Type B pancreatic cell (in vitro differentiated cells): ENCODE measurements at places on chromosomes 7 and 10. TPM values are rescaled to one million over a fixed set of nuclear protein-coding genes. Genes with fewer than 3 reads are reported as not detected.

GRCh38 chr10:14185316-14186045 lies 145.2 kb downstream of the FRMD4A start:
- no peaks in the 10 kb centered on the region for H3K36me3 ChIP-seq
- peaks cover 27% of the 10 kb centered on the region for H3K27me3 ChIP-seq
- H3K4me3 ChIP-seq, result no peak overlapping the region
- DNase-seq, result no peak

The ZNF398 gene
- 19.5 and 25.2 TPM in 2 replicates for total RNA-seq

DNA sequence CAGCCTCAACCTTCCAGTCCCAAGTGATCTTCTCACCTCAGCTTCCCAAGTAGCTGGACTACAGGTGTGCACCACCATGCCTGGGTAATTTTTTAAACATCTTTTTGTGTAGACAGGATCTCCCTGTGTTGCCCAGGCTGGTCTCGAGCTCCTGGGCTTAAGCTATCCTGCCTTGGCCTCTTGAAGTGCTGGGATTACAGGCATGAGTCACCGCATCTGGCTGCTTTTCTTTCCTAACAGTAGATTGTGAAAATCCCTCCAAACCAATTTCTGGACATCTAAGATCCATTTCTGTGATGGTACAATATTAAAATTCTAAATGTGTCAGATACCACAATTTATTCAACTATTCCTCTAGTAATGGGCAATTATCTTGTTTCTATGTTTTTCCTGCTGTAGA lies 38.7 kb downstream of the RAB18 start:
- no peaks in the 10 kb centered on the region for H3K27me3 ChIP-seq
- no peak overlapping the region for H3K27ac ChIP-seq
- DNase-seq, result no peak
- no peaks in the 10 kb centered on the region for H3K4me1 ChIP-seq

- no peak overlapping the region for H3K4me3 ChIP-seq
- peaks cover 12% of the 10 kb centered on the region for H3K36me3 ChIP-seq
- H3K27ac ChIP-seq, result peak overlapping the region; percentile 24
These were observed 97.3 kb downstream of the GRB10 start for GRCh38 chr7:50685135-50686065.

DNA sequence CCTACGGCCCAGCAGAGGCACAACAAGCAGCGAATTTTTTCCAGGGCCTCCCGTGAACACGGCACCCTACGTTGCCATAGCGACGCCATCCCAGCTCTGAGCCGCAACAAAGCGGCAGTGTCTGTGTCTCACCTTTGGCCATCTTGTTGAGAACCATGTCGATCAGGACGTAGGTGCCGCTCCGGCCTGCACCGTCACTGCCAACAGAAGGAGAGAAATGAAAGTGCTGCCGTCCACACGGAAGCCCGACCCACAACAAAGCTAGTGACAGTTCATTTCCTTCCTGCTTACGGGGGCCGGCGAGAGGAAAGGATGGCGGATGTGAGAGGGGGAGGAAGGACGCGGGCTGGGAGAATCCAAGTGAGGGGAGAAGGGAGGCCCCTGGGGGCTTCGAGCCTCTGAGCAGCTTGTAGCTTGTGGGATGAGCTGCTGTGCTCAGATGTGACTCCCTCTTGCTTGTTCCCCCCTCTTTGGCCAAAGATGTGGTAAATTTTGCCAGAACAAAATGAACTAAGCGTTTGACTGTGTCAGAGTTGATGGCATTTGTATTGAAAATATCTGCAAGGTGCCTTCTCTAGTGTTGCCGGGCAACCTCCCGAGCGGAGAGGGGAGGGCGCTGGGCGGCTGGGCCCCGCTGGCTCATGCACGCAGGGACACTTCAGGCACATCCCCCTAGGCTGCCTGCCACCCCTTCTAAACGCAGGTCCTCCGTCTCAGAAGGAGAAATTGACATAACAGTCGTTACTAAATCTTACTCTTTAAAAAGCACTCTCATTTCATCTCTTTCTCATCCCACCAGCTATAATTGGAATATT lies 232.2 kb downstream of the DNAJB6 start:
- peak overlapping the region; percentile 84 for H3K27ac ChIP-seq
- DNase-seq, result no peak
- peaks cover 25% of the 10 kb centered on the region for H3K4me1 ChIP-seq

The RAMP3 gene
- 0.48 and 0.70 TPM in 2 replicates for total RNA-seq

GRCh38 chr10:111076191-111076681 lies 593 bp upstream of the ADRA2A start:
- peaks cover 17% of the 10 kb centered on the region for H3K4me1 ChIP-seq
- DNase-seq, result peak; percentile 89
- peaks cover 77% of the 10 kb centered on the region for H3K27me3 ChIP-seq
- peak overlapping the region; percentile 84 for H3K4me3 ChIP-seq
- H3K27ac ChIP-seq, result no peak overlapping the region

DNA sequence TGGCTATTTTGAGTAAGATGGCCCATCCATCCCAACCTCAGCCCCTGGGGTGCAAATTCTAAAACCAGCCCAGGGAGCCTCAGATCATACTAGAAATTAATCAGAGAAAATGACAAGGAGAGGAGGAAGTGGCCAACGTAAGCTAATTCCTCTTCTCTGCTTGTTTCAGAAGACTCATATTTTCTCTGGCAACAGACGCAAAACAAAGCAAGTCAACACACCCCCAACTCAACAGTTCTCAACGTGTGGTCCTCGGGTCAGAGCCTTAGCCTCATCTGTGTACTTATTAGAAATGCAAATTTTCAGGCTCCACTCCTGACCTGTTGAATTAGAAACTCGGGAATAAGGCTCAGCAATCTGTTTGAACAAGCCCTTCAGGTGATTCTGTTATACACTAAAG lies 413.9 kb upstream of the AUTS2 start:
- H3K27me3 ChIP-seq, result no peaks in the 10 kb centered on the region
- no peaks in the 10 kb centered on the region for H3K4me1 ChIP-seq
- H3K36me3 ChIP-seq, result peaks cover 3% of the 10 kb centered on the region
- DNase-seq, result no peak
- no peak overlapping the region for H3K4me3 ChIP-seq
- H3K27ac ChIP-seq, result no peak overlapping the region

- no peak overlapping the region for H3K27ac ChIP-seq
- H3K27me3 ChIP-seq, result no peaks in the 10 kb centered on the region
- H3K36me3 ChIP-seq, result peaks cover 3% of the 10 kb centered on the region
- H3K4me1 ChIP-seq, result no peaks in the 10 kb centered on the region
- no peak for DNase-seq
These were observed 192.2 kb upstream of the LRGUK start for GRCh38 chr7:133934977-133935330.

The GIMAP2 gene
- total RNA-seq, result not detected in 2 replicates

DNA sequence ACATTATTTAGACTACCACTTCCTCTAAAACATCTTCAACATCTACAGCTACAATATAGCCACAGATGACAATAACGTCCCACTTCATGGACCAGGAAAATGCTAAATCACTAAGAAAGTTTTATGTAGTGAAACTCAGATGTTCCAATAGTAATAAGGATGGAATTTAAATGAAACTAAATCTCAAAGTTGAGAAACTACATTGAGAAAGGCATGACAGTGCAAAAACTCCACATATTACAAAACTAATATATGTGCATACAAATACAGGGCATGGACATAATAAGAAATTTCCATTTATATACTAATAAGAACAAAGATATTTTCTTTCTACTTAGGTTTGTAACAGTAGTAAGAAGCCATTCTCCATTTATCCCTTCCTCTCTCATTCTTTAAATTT lies 31.1 kb downstream of the POT1 start:
- H3K27ac ChIP-seq, result no peak overlapping the region
- no peaks in the 10 kb centered on the region for H3K4me1 ChIP-seq
- DNase-seq, result no peak
- H3K27me3 ChIP-seq, result no peaks in the 10 kb centered on the region
- peaks cover 15% of the 10 kb centered on the region for H3K36me3 ChIP-seq

- no peak overlapping the region for H3K4me3 ChIP-seq
- H3K27me3 ChIP-seq, result peaks cover 17% of the 10 kb centered on the region
- no peak for DNase-seq
These were observed 33.3 kb downstream of the OTUD1 start for GRCh38 chr10:23472181-23472580.

The CTBP2 gene
- 101 and 113 TPM in 2 replicates for total RNA-seq

- DNase-seq, result no peak
- H3K27me3 ChIP-seq, result no peaks in the 10 kb centered on the region
- H3K36me3 ChIP-seq, result no peaks in the 10 kb centered on the region
- H3K4me3 ChIP-seq, result no peak overlapping the region
- peaks cover 11% of the 10 kb centered on the region for H3K4me1 ChIP-seq
- H3K27ac ChIP-seq, result no peak overlapping the region
These were observed 165.5 kb downstream of the PRKAG2 start for GRCh38 chr7:151711435-151711872.

GRCh38 chr7:28698840-28699239 lies 259.3 kb downstream of the TRIL start:
- peaks cover 10% of the 10 kb centered on the region for H3K27me3 ChIP-seq
- DNase-seq, result no peak
- H3K36me3 ChIP-seq, result peaks cover 8% of the 10 kb centered on the region
- peaks cover 39% of the 10 kb centered on the region for H3K4me1 ChIP-seq
